ENCODE measurements at places on chromosomes 4 and X.
A peak's percentile ranks its signal among the peaks of the same experiment; 100 is the strongest.

DNA sequence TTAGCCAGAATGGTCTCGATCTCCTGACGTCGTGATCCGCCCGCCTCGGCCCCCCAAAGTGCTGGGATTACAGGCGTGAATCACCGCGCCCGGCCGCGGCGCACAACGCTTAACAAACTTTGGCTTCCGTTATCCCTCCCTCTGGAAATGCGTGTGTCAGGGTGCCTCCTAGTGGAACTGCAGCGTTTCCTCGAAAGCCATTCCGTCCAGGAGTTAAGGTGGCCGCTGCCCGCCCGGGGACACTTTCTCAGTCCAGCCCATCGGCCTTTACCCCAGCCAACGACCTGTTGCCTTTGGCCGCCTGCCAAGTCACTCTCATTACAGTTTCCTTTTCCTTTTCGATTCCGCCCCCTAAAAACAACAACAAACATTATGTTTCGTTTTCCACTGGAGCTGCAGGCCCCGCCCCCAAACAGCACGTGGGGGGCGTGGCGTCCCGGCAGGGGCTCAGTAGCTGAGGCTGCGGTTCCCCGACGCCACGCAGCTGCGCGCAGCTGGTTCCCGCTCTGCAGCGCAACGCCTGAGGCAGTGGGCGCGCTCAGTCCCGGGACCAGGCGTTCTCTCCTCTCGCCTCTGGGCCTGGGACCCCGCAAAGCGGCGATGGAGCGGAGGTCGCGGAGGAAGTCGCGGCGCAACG is at the start of gene HERC5:
TSS of gene HERC5 (plus strand) at position 450 of the 637 bp plus-strand sequence. CDS start at position 601, 151 bp downstream.
- peak; percentile 95 for DNase-seq

GRCh38 chr4:91961504-91961903 is 342.3 kb upstream of the GRID2 start:
- no peak for DNase-seq

- DNase-seq, result no peak
These were observed 299.9 kb upstream of the SFRP2 start for GRCh38 chr4:154088741-154089140.

GRCh38 chr4:165439344-165439743 is 60.5 kb downstream of the CPE start:
- DNase-seq, result no peak
